Activated CD4-positive, alpha-beta T cell treated with anti-CD3 and anti-CD28 coated beads for 36 hours (primary cell): ENCODE measurements at places on chromosomes 2 and 18. TPM values are rescaled to one million over a fixed set of nuclear protein-coding genes. Genes with fewer than 3 reads are reported as not detected.

- no peak for DNase-seq
These were observed 53.6 kb downstream of the KCNF1 start for GRCh38 chr2:10965241-10965843.

DNA sequence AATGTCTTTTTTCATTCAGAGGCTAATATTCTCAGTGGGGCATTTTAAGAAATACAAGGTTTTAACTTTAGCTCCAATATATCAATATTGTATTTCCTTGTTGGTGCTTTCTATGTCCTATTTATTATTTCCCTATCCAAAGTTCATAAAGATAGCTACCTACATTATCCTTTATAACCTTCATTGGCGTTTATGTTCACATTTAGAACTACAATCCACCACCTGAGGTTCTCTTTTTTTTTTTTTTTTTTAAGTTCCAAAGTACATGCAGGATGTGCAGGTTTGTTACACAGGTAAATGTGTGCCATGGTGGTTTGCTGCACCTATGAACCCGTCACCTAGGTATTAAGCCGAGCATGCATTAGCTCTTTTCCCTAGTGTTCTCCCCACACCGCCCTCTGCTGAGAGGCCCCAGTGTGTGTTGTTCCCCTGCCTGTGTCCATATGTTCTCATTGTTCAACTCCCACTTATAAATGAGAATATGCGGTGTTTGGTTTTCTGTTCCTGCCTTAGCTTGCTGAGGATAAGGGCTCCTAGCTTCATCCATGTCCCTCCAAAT is 694.6 kb downstream of the SUCLG1 start:
- no peak for DNase-seq

The OSR1 gene
- total RNA-seq: not detected

The LCT gene
- 0.16 TPM for total RNA-seq

The RGPD4 gene
- total RNA-seq: 0.19 TPM

The POMC gene
- total RNA-seq: 5.7 TPM
